GM20000 (cell line): ENCODE measurements at places on chromosomes 13 and 19.

DNA sequence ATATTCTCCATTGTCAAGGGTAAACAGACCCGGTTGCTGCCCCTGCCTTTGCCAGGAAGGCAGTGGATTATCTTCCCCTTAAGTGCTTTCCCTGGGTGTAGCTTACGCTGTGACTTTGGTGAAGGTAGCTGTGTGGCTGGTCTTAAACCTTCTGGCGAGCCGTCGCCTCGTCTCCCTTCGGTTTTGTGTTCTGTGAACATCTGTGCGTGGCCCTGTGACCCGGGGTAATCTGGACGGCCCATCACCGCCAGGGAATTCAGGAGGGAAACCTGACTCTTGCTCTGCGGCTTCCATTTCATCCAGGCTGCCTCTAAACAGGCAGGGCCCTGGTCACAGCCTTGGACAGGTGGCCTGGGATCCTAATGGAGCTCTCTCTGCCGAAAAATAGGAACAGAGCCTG is 78.7 kb downstream of the SHISA2 start:
- no peak for DNase-seq

GRCh38 chr13:86383561-86383960 is 584.3 kb upstream of the SLITRK6 start:
- no peak for DNase-seq

- DNase-seq, result no peak
Observed at GRCh38 chr13:80858131-80858530, 517.2 kb upstream of the SPRY2 start.

GRCh38 chr19:14305706-14306105 is 75.5 kb upstream of the ADGRE5 start:
- no peak for DNase-seq

DNA sequence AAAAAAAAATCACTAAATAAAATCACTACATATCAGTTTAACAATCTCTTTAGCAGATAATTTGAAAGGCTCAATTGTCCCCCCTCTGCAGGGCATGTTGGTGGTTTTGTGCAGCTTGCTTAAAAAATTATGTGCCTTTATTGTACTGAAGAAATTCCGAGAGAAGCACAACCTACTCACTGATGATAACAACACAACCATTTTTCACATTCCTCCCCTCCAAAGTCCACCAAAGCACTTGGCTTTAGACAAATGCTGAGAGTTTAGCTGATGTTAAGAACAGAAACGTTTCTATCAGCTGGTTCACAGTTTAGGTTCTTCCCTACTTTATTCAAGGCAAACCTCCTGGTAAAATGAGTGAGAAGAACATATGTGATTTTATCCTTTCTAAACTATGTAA is 923 bp downstream of the DOCK9 start:
- no peak for DNase-seq

DNA sequence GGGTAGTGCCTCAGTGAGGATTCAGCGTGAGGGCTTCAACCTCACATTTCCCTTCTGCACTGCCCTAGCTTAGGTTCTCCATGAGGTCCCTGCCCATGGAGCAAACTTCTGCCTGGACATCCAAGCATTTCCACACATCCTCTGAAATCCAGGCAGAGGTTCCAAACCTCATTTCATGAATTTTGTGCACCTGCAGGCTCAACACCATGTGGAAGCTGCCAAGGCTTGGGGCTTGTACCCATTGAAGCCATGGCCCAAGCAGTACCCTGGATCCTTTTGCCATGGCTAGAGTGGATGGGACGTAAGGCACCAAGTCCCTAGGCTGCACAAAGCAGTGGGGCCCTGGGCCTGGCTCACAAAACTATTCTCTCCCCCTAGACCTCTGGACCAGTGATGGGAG is 877.1 kb upstream of the KLHL1 start:
- DNase-seq, result no peak

GRCh38 chr19:14166999-14167575 is 30.7 kb upstream of the ASF1B start:
- DNase-seq, result no peak

DNA sequence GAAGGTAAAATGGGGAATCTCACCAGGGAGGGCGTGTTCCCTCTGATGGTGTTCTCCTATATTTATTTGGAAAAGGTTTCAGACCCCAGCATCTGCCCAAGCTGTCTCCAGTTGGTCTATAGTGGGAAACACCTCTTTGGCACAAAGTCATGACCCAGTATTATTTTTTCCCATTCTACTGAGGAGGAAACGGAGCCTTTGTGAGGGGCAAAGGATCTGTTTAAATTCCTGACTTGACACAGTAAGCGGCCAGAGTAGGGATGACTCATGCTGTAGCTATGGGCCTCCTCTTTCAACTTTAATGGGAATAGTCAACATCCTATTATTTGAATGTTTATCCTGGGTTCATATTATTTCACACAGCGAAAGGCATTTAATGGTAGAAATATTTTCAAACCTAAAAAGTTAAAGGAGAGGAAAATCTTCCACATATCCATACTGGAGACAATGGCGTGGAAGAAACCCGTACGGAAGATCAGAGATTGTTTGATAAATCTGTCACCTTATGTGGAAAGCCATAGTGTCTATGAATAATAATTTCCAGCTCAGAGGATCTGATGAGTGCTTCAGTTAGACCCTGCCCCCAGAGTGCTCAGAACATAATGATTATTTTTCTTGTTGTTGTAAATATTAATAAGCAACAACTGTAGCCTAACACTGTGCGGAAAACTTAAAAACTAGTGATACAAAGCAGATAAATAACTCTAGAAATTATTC is 126.0 kb downstream of the FOXO1 start:
- DNase-seq, result no peak

- no peak for DNase-seq
Observed at GRCh38 chr19:36377541-36378178, 1.3 kb downstream of the ZFP14 start.

- no peak for DNase-seq
Observed at GRCh38 chr13:106989876-106990275, 421.9 kb upstream of the ARGLU1 start.

DNA sequence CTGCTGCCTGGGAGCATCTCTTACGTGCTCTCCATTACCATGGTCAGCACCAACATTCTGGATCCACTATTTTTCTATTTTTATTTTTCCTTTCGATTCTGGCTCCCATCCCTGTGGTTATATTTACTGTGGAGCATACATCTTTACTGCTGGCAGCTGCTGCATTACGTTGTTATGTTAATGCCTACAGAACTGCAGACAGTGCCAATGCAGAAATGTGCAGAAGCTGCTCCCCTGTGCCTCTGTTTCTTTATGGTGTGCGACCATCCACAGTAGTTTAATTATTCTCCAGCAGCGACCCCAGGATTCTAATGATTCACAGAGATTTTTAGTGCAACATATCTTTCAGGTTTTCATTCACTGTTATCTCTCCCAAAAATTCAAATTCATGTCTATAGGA is 911.7 kb upstream of the SLITRK6 start:
- DNase-seq, result no peak

GRCh38 chr13:28496188-28496564 is 1.2 kb upstream of the FLT1 start:
- DNase-seq, result no peak
